Thoracic aorta (tissue), 2 donors: ENCODE measurements at places on chromosomes 2 and 18. TPM values are rescaled to one million over a fixed set of nuclear protein-coding genes. Genes with fewer than 3 reads are reported as not detected.

Gene SLC4A5
- 9.5 TPM for total RNA-seq

Gene KCNE4
- 13.6 TPM for total RNA-seq

Gene EFR3B
- 0.81 TPM for total RNA-seq

Gene IL37
- total RNA-seq = not detected

Gene HAT1
- 17.3 TPM for total RNA-seq

Gene POTEC
- not detected for total RNA-seq

Gene C1QL2
- total RNA-seq = not detected

Gene CHST10
- total RNA-seq = 4.6 TPM

DNA sequence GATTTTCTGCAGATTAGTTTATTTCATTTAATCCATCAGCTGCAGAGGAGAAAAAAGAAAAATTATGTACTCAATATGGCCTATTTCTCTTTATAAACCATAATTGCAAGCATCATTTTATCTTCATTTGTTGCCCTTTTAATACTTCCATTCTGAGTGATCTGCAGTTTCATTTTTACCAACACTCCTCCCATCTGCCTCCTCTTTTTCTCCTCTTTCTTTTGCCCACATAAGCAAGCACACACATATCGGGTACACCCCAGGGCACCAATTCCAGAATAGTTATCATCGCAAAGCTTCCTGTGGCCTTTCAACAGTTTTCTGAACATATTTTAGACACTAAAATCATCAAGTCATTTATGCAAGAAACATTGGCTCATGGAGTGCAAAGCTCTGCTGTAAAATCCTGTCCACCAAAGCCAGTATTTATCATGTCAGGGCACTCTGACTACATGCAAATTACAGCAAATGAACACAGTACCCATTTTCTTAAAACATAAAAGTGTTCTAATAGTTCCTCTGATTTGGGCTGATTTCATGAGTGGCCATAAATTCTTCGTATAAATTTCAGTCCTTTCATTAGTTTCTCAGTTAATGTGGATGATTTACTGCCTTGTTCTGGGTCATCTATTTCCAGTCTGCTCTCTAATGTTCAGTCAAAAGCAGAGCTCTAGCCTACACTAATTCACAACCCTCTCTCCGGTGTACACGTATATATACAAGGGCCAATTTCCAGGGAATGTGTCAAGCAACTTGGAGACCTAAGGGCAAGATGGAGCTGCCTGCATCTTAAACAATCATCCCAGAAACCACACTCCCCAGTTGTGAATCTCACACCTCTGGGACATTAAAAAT is 281.3 kb downstream of the STK39 start:
- H3K27me3 ChIP-seq = no peaks in the 10 kb centered on the region
- H3K36me3 ChIP-seq = peaks cover 3% of the 10 kb centered on the region
- no peak overlapping the region for H3K27ac ChIP-seq

- H3K36me3 ChIP-seq = no peaks in the 10 kb centered on the region
- no peak overlapping the region for H3K27ac ChIP-seq
- H3K4me1 ChIP-seq = no peaks in the 10 kb centered on the region
- no peak overlapping the region for H3K4me3 ChIP-seq
These were observed 494.8 kb upstream of the KLHL29 start for GRCh38 chr2:22890132-22890531.

GRCh38 chr2:72993933-72994280 is 76.6 kb downstream of the EMX1 start:
- H3K27me3 ChIP-seq = no peaks in the 10 kb centered on the region
- no peak overlapping the region for H3K27ac ChIP-seq
- H3K4me3 ChIP-seq = no peak overlapping the region
- no peaks in the 10 kb centered on the region for H3K36me3 ChIP-seq
- no peak for DNase-seq

- H3K4me1 ChIP-seq = no peaks in the 10 kb centered on the region
- DNase-seq = no peak
- H3K4me3 ChIP-seq = no peak overlapping the region
- H3K27ac ChIP-seq = no peak overlapping the region
These were observed 94.1 kb upstream of the CD302 start for GRCh38 chr2:159891917-159892730.

DNA sequence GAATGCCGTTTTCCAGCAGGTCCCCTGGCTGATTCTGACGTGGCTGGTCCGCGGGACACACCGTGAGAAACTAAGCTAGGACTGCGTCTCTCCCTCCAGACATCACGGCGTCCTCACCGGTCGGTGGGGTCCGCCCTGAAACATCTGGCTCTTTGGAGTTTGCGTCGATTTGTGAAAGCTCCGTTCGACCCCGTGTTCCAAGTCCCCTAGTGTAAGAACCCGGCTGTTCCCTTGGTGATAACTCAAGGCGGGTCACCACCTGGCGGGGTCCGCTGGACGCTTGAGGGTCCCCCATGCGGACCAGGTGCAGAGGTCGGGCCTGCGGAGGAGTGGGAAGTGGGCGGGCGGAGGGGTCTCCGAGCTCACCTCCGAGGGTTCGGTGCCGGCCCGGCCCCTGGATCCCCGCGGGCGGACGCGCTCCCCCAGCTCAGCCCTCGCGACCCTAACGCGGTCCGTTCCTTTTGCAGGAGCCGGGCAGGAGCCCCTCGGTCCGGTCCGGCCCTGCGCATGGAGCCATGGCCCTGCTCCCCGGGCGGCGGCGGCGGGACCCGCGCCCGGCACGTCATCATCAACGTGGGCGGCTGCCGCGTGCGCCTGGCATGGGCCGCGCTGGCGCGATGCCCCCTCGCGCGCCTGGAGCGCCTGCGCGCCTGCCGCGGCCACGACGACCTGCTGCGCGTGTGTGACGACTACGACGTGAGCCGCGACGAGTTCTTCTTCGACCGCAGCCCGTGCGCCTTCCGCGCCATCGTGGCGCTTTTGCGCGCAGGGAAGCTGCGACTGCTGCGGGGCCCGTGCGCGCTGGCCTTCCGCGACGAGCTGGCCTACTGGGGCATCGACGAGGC is 65.6 kb downstream of the KCNG2 start:
- no peaks in the 10 kb centered on the region for H3K4me1 ChIP-seq
- no peaks in the 10 kb centered on the region for H3K36me3 ChIP-seq
- DNase-seq = no peak
- H3K27me3 ChIP-seq = no peaks in the 10 kb centered on the region

GRCh38 chr2:25202275-25202674 is 33.9 kb upstream of the POMC start:
- DNase-seq = no peak
- H3K4me1 ChIP-seq = no peaks in the 10 kb centered on the region
- H3K4me3 ChIP-seq = no peak overlapping the region

GRCh38 chr2:234134496-234134895 is 84.0 kb downstream of the SPP2 start:
- DNase-seq = no peak
- no peak overlapping the region for H3K27ac ChIP-seq
- H3K4me1 ChIP-seq = no peaks in the 10 kb centered on the region
- H3K27me3 ChIP-seq = no peaks in the 10 kb centered on the region
- no peak overlapping the region for H3K4me3 ChIP-seq

DNA sequence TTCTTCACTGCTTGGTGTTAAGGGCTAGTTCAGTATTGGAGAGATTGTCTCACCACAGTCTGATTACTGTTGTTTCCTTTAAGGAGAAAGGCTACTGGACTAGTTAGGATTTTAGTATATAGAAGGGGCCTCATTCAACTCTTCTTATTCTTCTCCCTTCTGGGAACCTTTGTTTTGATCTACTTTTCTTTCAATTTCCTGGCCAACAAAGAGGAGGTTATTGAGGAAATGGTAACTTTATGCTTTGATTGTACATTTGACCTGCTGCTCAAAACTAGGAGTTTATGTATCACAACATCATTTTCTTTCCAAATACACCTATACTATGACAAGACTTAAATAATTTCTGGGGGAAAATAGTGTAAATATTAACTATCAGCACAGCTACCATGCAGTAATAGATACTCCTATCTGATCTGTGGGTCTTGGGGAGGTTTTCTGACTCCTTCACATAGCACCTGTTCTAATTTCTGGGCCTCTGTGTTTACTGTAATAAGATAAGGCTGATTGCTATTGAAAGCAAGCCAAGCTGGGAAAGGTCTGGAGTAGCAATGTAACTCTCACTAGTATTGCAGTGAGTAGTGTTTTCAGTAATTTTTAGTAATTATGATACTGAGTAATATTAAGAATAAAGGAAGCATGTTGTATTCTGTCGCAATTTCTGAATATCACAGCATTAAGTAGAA is 395.3 kb downstream of the NUP35 start:
- no peak overlapping the region for H3K4me3 ChIP-seq
- peaks cover 4% of the 10 kb centered on the region for H3K4me1 ChIP-seq

GRCh38 chr2:30031184-30031583 is 109.8 kb upstream of the ALK start:
- no peak overlapping the region for H3K27ac ChIP-seq

GRCh38 chr2:238850091-238850490 is 2.2 kb downstream of the TWIST2 start:
- H3K36me3 ChIP-seq = no peaks in the 10 kb centered on the region
- H3K4me1 ChIP-seq = peaks cover 23% of the 10 kb centered on the region
- DNase-seq = no peak
- no peak overlapping the region for H3K27ac ChIP-seq
- peak overlapping the region; percentile 89 for H3K4me3 ChIP-seq
- no peaks in the 10 kb centered on the region for H3K27me3 ChIP-seq

DNA sequence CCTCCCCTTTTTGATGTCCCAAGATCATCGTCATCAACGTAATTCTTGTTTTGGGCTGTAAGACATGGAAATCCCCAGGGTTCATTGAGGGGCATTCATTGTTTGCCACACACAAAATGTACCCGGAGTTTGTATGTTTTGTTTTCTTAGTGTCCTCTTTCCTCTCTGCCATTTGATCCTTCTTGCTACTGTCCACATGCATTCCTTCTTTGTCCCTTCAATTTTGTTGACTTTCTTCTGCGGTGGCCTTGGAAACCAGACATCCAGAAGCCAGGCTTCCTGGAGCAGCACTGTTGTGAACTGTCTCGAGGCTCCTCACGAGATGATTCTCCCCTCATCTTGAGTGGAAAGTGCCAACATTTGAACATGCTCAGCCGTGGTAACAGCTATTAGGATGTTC is 24.8 kb downstream of the IGFBP2 start:
- H3K4me3 ChIP-seq = no peak overlapping the region
- DNase-seq = no peak
- H3K27me3 ChIP-seq = no peaks in the 10 kb centered on the region
- peaks cover 54% of the 10 kb centered on the region for H3K4me1 ChIP-seq
- H3K27ac ChIP-seq = no peak overlapping the region

DNA sequence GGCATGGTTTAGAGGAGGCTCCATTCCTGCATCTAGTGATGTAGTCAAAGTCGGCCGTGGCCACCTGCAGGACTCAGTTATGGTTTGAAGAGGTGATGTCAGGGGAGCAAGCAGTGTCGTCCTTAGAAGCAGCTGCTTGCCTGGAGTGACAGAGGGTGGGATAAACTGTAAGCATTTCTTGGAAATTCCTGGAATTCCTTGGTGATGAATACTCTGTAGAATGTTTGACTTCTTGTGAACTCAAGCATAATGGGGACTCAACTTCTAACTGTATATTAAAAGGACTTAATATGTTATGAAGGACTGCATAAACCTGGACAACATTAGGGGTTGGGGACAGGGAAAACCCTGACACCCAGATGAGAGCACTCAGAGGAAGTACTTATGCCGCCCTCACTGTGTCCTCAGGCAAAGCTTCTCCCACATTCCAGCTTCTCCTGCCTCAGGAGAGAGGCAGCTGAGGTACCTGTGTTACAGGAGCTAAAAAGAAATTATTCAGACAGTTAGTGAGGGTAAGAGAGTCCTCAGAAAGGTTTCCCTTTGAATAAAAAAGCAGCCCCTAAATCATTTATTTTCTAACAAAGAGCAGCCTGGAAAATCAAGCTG is 459.9 kb upstream of the CELF4 start:
- no peak overlapping the region for H3K27ac ChIP-seq
- H3K4me3 ChIP-seq = no peak overlapping the region
- no peaks in the 10 kb centered on the region for H3K27me3 ChIP-seq

DNA sequence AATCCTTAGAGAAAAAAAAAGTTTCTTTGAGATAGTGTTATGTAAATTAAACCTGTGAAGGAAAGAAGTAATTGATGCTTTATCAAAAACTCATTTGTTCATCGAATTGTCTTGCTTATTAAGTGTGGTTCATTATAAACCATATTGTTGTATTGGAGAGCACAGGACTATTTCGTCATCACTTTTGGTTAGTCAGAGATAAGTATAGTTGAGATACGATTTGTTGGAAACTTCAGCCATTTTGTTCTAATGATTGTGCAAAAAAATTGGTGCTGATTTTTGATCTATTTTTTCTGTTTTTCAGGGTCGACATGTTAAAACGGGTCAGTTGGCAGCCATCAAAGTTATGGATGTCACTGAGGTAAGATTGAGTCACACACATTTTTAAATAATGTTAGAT is 92.9 kb downstream of the MAP4K4 start:
- no peaks in the 10 kb centered on the region for H3K36me3 ChIP-seq
- peaks cover 14% of the 10 kb centered on the region for H3K4me1 ChIP-seq
- DNase-seq = no peak
- H3K27ac ChIP-seq = peak overlapping the region; percentile 38

DNA sequence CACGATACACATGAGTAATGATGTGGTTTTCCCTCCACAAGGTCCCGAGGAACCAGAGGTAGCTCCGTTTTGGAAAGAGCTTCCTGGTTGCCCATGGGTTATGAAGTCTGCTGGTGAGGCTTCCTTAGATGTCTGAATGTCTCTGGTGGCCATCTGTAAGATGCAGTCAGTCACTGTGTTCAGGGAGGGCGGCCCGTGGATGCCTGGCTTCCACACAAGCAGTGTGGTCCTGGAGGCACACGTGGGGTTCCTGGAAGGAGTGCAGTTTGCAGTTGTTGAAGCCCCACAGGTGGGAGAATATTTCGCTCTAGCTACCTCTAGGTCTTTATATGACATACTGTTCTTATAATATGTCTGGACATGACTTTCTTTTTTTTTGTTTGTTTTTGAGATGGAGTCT is 209.0 kb downstream of the FAM210A start:
- no peak for DNase-seq
- H3K36me3 ChIP-seq = no peaks in the 10 kb centered on the region
- no peaks in the 10 kb centered on the region for H3K27me3 ChIP-seq
- H3K4me3 ChIP-seq = no peak overlapping the region
- no peak overlapping the region for H3K27ac ChIP-seq

GRCh38 chr2:218993345-218994315 is at the start of gene CRYBA2:
Gene CRYBA2 (minus strand): TSS chr2:218993422. CDS start chr2:218993176, 246 bp downstream.
- peaks cover 25% of the 10 kb centered on the region for H3K4me1 ChIP-seq
- peaks cover 25% of the 10 kb centered on the region for H3K27me3 ChIP-seq
- DNase-seq = no peak

GRCh38 chr2:240974771-240975572 is 23.4 kb upstream of the SNED1 start:
- peaks cover 6% of the 10 kb centered on the region for H3K27me3 ChIP-seq
- H3K36me3 ChIP-seq = no peaks in the 10 kb centered on the region
- DNase-seq = no peak
- no peaks in the 10 kb centered on the region for H3K4me1 ChIP-seq
- no peak overlapping the region for H3K27ac ChIP-seq

DNA sequence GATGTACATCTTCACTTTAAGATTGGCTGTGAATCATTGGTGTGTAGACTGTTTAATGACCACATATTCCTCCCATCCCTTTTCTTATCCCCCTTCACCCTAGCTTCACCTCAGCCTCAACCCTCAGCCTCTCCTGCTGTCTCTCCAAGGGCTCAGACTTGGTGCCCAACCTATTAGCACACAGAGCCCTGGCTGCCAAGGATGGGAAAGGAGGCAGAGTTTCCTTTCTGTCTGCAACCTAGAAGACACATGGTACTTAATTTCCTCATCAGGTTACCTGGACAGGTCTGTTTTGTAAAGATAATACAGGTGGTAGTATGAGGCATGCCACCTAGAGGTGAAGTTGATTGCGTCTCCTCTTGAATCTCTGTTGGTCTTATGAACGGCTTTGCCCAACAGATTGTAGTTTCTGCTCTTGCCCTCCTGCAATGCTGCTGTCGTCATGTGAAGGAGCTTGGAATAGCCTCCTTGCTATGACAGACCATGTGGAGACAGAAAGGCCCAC is 44.5 kb upstream of the RMND5A start:
- H3K27me3 ChIP-seq = no peaks in the 10 kb centered on the region
- H3K4me3 ChIP-seq = no peak overlapping the region
- no peak for DNase-seq
- no peaks in the 10 kb centered on the region for H3K36me3 ChIP-seq
- H3K4me1 ChIP-seq = peaks cover 6% of the 10 kb centered on the region
- no peak overlapping the region for H3K27ac ChIP-seq
